Cardiac septum (tissue), 1 donor: ENCODE measurements at places on chromosomes 16 and 17. TPM values are rescaled to one million over a fixed set of nuclear protein-coding genes. Genes with fewer than 3 reads are reported as not detected.

- DNase-seq, result no peak
These were observed 100.5 kb upstream of the SHISA6 start for GRCh38 chr17:11140501-11140900.

DNA sequence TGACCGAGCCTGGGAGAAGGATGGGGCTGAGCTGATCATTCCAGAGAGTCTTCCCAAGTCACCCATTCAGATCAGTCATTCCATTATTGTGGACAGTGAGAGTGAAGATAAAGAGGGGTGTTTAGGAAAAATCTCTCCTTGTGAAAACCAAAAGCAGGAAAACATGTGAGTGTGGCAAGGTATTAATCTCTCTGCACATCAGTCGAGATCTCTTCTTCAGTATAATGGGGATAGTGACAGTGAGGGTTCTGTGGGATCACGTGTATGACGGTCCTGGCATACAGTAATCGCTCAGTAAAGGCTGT is 35.4 kb downstream of the CHD9 start:
- DNase-seq, result no peak

DNA sequence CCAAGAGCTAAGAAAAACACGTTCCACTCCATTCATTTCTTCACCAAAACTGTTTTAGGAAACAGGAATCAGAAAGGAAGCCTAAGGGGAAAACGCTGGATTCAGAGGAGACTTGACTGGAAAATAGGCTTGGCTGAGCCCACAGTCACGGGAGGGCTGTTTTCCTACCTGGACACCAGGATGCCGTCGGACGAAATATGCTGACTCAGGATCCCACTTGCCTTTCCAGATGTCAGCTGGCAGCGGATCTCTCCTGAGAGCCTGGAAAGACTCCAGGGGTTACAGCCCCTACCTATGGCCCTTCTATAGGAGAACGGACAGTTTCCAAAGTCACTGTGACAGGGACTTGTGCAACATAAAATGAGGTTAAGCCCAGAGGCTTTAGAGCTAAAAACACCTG is 245.1 kb downstream of the C16orf95 start:
- DNase-seq, result no peak

DNA sequence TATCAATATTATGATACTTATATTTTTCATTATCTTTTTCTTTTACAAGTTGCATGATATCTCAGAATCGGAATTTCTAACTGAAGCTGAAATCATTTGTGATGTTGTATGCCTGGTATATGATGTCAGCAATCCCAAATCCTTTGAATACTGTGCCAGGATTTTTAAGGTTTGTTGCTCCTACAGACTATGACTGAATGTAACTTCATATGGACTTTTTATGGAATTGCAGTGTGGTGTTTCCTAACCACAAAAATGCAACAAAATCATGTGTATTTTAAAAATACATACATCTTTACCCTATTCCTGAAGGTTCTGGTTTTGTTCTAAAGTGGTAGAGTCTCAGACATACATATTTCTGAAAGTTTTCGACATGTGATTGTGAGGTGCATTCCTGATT is 58.8 kb upstream of the RHBDL3 start:
- no peak for DNase-seq

DNA sequence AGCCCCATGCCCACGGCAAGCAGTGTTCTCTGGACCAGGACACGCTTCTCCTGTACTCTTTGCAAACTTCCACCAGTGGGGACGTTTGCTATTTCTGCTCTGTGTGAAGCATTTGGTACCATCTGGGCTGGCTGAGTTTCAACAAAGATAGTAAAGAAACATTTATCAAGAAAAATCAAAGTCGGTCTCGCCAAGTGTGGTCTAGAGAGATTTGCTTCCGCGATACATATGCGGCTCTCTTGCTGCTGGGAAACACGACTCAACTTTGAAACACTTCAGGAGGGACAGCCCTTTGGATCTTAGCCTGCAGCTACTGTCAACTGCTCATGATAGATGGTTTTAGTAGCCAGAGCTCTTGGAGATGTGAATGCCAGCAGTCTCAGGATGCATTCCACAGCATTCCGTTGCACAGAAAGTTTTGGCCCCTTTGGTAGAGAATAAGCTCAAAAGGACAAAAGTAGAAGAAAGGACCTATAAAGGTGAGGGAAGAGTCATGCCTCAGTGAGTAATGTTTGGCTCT is 168.2 kb upstream of the CACNG3 start:
- DNase-seq, result no peak

Gene CASKIN1
- total RNA-seq, result 1.2 TPM

Gene LPO
- total RNA-seq, result not detected

Gene KRT222
- total RNA-seq, result not detected

Gene SPIRE2
- total RNA-seq, result 0.92 TPM
